HFFc6 (cell line): ENCODE measurements at places on chromosomes 4 and X. TPM values are rescaled to one million over a fixed set of nuclear protein-coding genes. Genes with fewer than 3 reads are reported as not detected.

DNA sequence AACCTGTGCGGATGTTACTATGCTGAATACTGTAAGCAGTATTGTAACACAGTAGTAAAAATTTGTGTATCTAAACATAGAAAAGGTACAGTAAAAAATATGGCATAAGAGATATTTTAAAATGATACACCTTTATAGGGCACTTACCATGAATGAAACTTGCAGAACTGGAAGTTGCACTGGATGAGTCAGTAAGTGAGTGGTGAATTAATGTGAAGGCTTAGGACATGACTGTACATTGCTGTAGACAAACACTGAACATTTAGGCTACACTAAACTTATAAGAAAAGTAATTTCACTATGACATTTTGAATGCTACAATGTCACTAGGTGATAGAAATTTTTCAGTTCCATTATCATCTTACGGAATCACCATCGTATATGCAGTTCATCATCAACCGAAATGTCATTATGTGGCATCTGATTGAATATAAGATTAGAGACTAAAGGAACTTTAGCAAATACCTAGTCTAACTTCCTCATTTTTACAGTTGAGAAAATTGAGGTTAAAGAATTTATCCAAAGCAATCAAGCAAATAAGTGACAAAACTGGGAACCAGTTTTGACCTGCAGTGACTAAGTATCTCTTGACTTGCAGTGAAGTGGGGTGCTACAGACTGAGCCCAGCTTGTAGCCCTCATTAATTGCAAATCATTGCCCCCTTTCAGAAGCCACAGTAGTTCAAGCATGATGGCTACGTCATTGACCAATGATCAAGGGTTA is 55.3 kb downstream of the EGF start:
- no peaks in the 10 kb centered on the region for H3K36me3 ChIP-seq
- no peak overlapping the region for H3K27ac ChIP-seq
- peaks cover 31% of the 10 kb centered on the region for H3K4me1 ChIP-seq
- H3K4me3 ChIP-seq: no peak overlapping the region
- peaks cover 3% of the 10 kb centered on the region; the same call in 1 of the 2 replicates for H3K27me3 ChIP-seq

DNA sequence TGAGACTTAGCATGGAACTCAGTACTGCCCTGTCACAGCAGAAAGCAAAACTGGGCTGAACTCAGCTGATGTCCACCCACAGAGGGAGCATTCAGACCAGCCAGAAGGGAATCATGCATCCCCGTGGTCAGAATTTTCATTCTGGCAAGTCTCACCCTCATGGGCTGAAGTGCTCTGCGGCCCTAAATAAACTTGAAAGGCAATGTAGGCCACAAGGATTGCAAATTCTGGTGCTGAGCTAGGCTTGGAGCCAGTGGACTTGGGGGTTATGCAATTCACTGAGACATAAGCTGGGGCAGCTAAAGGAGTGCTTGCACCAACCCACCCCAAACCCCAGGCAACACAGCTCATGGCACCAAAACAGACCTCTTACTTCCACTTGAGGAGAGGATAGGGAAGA is 494.1 kb downstream of the GABRG1 start:
- no peak overlapping the region for H3K27ac ChIP-seq
- no peak overlapping the region for H3K4me3 ChIP-seq
- no peaks in the 10 kb centered on the region for H3K36me3 ChIP-seq
- H3K4me1 ChIP-seq: no peaks in the 10 kb centered on the region

Gene CENPVL1
- not detected in 3 replicates for total RNA-seq

Gene POU4F2
- total RNA-seq: not detected in 3 replicates

Gene TMEM255A
- total RNA-seq: 0.10 TPM in 1 of 3 replicates, not detected in the others
